Common myeloid progenitor, CD34-positive (primary cell): ENCODE measurements at places on chromosomes 3 and 15.

GRCh38 chr15:51334011-51334451 lies 4.4 kb downstream of the CYP19A1 start:
- DNase-seq = no peak

GRCh38 chr15:32819448-32819847 lies 101.6 kb downstream of the GREM1 start:
- no peak for DNase-seq

DNA sequence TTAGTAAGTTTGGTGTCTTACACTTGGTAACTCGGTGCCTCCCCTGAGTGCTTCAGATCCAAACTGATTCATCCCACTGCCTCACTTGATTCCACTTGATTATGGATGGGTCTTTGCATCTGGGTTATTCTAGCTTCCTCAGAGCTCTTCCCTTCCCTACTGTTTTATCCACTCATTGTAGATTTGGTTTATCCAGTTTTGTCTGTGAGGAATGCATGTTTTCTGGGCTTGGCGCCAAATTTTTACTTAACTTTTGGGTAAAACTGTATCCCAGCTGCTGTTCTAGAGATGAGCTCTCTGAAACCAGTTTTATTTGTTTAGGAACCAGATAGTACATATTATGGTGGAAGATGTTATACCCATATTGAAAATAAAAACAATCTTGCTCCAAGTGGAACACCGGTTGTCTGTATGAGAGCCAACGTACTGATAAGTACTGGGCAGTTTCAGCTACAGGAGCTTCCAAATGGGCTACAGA lies 20.9 kb downstream of the RAD54L2 start:
- DNase-seq = no peak

GRCh38 chr3:188125076-188125475 lies 28.9 kb upstream of the LPP start:
- no peak for DNase-seq

DNA sequence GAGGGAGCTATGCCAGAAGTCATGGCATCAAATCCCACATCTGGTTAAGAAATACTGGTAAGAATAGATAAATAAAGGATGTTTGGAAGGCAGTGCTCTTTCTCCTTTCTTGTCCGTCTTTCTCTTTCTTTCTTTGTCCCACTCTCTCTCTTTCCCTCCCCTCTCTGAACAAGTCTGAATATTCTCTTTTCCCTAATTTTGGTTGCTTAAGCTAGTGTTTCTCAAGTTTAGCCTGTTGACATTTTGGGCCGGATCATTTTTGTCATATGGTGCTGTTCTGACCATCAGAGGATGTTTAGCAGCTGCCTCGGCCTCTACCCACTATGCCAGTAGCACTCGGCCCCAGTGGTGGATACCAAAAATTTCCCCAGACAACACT lies 405.3 kb upstream of the C2CD4B start:
- no peak for DNase-seq

GRCh38 chr3:57068437-57069089 lies 8.1 kb downstream of the SPATA12 start:
- DNase-seq = peak; percentile 72

DNA sequence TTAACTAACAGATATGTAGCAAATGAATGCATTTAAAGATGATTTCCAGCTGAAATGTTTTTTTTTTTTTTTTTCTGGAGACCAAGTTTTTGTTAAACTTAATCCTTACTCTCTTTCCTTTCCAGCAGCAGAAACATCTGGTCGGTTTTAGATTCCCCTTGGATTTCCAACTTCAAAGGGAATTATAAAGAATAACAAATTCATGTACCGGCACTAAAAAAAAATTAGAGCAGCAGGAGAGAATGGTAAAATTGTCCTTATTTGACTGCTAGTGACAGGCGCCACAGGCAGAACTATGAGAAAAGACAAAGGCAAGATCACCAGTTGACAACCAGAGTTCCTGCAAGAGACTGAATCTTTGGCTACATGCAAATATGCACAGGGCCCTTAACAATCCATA lies 393.3 kb downstream of the TIGIT start:
- peak; percentile 15 for DNase-seq

GRCh38 chr3:53498806-53499641 lies 4.6 kb downstream of the CACNA1D start:
- no peak for DNase-seq

GRCh38 chr3:98732286-98733052 lies 30.7 kb upstream of the ST3GAL6 start:
- DNase-seq = peak; percentile 35

GRCh38 chr3:160473221-160473620 lies 23.6 kb upstream of the TRIM59 start:
- no peak for DNase-seq

- DNase-seq = peak; percentile 90
Measured at GRCh38 chr3:48507256-48508061, 3.5 kb upstream of the SHISA5 start.

DNA sequence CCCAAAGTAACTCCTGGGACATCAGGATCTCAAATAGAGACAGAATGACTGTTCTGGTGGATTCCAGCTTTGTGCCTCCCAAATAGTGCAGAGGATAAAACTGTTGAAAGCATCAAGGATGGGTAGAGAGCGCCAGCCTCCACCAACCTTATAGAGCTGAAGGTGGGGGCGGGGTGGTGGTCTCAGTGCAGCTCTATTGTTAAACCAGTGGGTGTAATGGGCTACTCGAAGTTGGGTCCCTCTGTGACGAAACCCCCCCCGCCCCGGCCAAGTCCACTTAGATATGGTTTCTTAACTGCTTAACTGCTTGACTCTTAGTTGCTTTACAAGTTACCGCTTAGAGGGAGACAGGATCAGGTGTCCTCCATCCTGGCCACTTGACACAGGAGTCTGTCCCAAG lies 22.7 kb downstream of the DHX30 start:
- no peak for DNase-seq

GRCh38 chr3:43409506-43409905 lies 123.2 kb downstream of the SNRK start:
- DNase-seq = no peak

GRCh38 chr3:152402695-152403451 lies 134.1 kb downstream of the MBNL1 start:
- DNase-seq = peak; percentile 59

GRCh38 chr3:119945291-119945690 lies 149.0 kb downstream of the GSK3B start:
- DNase-seq = peak; percentile 59

DNA sequence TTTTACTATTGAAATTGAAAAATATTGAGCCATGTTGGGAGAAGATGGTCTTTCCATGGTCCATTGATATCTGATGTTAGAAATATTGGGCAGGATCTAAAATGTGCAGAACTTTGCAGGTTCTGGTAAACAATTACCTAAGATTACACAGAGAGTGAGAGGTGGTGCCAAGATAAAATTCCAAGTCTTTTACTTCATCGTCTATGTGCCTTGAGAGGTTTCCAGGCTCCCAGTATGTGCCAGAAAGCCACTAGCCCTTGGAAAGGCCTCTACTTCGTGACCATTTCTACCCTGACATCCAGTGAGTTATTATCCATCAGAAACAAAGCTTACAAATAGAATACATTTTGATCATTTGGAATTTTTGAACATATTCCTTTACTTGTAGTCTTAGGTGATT lies 27.6 kb downstream of the CD200 start:
- DNase-seq = no peak

DNA sequence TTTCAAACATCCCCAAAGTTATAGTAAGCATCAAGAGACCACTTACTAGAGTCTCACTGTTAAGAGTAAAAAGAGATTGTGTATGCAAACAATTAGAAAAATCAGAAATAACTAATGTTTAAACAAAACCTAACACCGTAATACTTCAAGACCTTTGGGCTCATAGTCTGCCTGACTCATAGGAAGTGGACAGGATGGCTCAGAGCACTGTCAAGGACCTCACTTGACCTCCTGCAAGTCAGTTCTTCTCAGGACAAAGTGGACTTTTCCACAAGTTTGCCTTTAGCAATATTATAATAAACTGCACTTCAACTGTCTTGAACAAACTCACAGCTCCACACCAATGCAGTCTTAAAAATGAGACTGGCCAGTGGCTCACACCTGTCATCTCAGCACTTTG lies 34.8 kb downstream of the IL12A start:
- DNase-seq = no peak

GRCh38 chr3:55673764-55674163 lies 186.7 kb upstream of the WNT5A start:
- no peak for DNase-seq

DNA sequence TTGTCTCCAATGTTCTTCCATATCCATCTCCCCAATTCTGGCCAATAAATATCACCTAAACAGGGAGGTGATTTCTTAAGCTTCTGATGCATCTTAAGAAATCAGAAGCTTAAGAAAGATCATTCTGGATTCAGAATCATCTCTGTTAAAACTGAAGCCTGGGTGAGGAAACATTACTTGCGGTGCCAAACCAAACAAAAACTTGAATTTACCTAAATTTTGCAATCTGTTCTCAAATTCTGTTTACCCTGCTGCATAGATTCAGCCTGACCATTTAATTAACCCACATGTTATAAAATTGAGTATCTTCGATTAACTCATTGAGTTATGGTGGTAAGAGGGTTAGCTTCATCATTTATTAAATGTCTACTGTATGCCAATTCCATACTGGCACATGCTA lies 204.4 kb upstream of the ZNF385D start:
- no peak for DNase-seq

DNA sequence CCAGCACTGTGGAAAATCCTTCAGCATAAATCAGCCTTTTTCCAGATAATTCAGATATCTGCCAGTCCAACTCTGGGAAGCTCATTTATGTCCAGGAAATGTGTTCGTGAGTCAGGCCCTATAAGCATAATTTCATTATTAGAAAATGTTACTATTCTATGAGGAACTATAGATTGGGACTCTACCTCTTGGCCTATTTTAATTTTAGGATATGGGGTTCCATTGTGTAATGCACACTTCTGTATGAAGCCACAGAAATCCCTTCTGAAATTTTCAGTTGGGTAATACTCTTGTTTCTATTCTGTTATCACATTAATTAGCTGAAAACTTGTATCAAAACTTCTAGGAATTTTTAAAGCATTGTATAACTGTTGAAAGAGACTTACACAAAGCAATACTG lies 43.9 kb upstream of the IL12A start:
- DNase-seq = no peak

DNA sequence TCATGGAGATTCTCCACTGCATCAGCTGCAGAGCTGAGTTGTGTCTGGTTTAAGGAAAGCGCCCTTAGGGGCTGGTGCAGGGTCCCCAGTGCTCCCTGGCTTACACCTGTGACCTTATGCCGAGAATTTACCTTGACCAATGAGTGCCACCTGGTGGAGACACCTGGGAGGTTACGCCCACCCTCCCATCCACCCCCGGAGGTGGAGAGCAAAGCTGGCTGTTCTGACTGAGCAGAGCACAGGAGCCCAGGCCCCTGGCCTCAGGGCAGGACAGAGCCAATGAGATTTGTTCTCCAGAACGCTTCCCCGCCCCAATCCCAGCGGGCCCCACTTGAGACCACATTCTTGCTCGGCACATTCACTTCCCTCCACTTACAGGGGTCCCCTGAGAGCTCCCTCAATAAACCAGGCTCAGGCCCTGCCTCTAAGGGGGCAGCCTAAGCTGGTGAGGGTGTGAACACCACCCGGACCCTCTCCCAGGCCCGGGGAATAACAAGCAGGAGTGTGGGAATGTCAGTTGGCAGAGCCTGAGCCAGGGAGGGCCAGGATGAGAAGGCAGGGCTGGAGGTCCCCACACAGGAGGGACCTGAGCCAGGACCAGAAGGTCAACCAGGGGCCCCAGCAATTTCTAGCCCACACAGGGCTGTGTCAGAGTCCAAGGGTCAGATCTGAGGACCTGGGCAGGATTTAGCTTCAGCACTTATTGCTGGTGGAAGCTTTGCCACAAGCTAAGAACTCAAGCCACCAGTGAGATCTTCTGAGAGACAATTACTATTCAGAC lies 117.1 kb downstream of the TPRA1 start:
- DNase-seq = no peak

DNA sequence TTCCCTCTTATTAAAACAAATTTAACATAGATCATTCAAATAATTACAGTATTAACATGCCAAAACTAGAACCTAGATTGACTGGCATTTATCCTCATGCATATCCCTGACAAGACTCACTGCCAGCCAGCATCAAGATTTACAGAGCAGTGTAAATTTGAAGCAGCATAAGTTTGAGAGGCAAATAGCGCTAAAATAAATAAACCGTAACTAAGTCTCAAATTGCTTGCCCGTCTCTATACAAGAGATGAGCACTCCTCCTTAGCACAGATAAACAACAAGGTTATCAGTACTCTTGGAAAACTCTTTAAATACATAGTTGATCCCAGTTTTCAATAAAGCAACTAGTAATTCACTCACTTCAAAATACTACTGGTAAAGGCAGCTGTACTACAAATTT lies 29.6 kb downstream of the MSL2 start:
- no peak for DNase-seq

- DNase-seq = no peak
Measured at GRCh38 chr3:109210501-109210900, 74.0 kb downstream of the C3orf85 start.

- DNase-seq = peak; percentile 25
Measured at GRCh38 chr3:121836481-121836880, 1.5 kb downstream of the EAF2 start.

GRCh38 chr3:144263706-144264105 lies 292.1 kb downstream of the DIPK2A start:
- DNase-seq = no peak

DNA sequence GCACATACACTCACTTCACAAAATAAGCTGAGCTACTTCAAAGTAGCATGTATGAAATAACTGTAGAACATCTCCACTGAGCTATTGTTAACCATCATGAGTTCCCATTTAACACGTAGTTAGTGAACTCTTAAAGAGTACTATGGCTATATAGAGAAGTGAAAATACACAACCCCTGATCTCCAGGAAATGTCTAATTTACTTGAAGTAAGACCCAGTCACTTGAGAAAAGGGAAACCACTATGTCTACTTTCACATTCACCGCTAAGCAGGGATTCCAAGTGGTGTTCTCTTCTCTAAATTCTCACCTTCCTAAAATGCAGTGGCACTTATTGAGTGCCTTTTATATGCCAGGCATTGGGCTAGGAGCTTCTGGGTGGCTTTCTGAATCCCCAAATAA lies 35.0 kb upstream of the COLQ start:
- DNase-seq = peak; percentile 87

DNA sequence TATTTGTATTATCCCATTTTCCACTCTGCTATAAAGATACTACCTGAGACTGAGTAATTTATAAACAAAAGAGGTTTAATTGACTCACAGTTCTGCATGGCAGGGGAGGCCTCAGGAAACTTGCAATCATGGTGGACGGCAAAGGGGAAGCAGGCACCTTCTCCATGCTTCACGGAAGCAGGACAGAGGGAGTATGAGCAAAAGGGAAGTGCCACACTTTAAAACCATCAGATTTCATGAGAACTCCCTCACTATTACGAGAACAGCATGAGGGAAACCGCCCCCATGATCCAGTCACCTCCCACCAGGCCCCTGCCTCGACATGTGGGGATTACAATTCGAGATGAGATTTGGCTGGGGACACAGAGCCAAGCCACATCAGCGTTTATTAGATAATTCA lies 172.8 kb downstream of the NR2F2 start:
- DNase-seq = no peak

GRCh38 chr3:126413693-126414080 lies 19.0 kb downstream of the CFAP100 start:
- no peak for DNase-seq

- no peak for DNase-seq
Measured at GRCh38 chr3:152916753-152917279, 81.9 kb downstream of the P2RY1 start.
